ENCODE measurements at places on chromosomes 4 and X.
A peak's percentile ranks its signal among the peaks of the same experiment; 100 is the strongest.

- H3K27me3 ChIP-seq, result no peaks in the 10 kb centered on the region
- H3K4me3 ChIP-seq, result no peak overlapping the region
- no peak overlapping the region for H3K27ac ChIP-seq
- H3K36me3 ChIP-seq, result no peaks in the 10 kb centered on the region
Measured at GRCh38 chr4:80017125-80017854, 55.7 kb downstream of the ANTXR2 start.

DNA sequence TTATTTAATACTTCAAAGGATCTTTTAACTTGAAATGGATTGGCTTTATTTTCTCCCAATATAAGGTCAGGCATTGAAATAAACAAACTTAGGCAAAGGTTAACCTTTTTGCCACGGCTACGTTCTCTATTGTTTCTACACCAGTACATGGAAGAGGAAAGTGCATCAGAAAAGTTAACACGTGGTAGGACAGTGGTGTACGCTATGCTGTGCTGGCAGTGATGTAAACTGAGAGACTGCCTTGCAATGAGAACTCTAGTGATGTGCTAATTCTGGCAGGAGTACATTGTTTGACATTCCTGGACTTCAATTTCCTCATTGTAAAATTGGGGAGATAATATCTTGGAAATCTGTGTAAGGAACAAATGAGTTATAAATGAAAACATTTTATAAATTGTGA is 208.2 kb downstream of the TMA16 start:
- no peaks in the 10 kb centered on the region for H3K27me3 ChIP-seq
- H3K36me3 ChIP-seq, result no peaks in the 10 kb centered on the region
- H3K4me1 ChIP-seq, result peaks cover 64% of the 10 kb centered on the region
- no peak overlapping the region for H3K4me3 ChIP-seq

DNA sequence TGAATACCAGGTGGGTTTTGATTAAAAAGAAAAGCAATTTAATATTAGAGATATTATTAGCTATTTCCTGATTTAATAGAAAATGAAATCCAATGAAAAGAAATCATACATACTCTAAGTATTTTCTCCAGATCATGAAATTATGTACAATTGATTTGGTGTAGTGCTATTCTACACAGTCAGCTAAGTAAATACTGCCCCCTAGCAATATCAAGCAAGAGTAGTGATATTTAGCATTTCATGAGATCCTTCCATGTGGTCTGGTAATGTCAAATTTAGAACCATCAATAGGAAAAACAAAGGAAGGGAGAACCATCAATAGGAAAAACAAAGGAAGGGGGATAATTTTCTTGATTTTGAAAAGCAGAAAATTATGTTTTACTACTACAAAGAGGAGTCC is 114.6 kb downstream of the TBCK start:
- H3K4me3 ChIP-seq, result no peak overlapping the region
- H3K4me1 ChIP-seq, result peaks cover 5% of the 10 kb centered on the region
- DNase-seq, result peak; percentile 55
- no peak overlapping the region for H3K27ac ChIP-seq
- no peaks in the 10 kb centered on the region for H3K36me3 ChIP-seq

DNA sequence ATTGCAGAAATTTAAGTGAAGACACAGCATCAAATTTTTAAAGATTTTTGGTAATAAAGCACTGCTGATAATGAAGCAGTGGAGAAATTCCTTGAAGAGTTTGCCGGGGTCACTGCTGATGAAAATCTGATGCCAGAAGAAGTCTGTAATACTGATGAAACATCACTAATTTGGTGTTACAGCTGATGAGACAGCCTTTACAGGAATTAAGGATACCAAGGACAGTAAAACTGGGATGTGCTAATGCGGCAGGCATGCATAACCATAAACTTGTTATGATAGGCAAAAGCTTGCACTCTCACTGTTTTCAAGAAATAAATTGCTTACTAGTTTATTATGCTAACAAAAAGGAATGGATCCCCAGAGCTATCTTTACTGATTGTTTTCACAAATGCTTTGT is 52.9 kb upstream of the VEGFC start:
- H3K27me3 ChIP-seq, result peaks cover 12% of the 10 kb centered on the region
- H3K4me3 ChIP-seq, result no peak overlapping the region
- no peak overlapping the region for H3K27ac ChIP-seq
- H3K4me1 ChIP-seq, result peaks cover 6% of the 10 kb centered on the region

- H3K27ac ChIP-seq, result no peak overlapping the region
- no peaks in the 10 kb centered on the region for H3K36me3 ChIP-seq
- peaks cover 24% of the 10 kb centered on the region for H3K4me1 ChIP-seq
Measured at GRCh38 chr4:15674926-15675325, 6.7 kb upstream of the FAM200B start.

DNA sequence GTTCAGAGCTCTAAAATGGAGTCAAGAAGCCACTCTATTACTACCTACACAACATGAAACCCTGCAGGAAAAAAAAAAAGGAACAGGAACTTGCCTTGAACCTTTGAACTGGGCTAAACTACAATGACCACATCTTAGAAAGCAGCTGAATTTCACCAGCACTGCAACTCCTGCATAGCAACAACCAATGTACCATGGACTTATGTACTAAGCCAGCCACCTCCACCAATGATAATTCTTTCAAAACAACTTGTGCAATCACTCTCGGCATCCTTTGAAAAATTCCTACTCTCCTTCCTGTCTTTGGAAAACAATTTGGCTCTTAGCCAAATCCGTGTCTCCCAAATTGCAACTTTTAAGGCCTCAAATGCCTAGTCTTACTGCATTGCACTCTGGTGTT is 26.8 kb upstream of the FMR1 start:
- no peak overlapping the region for H3K4me3 ChIP-seq
- DNase-seq, result no peak
- H3K27me3 ChIP-seq, result no peaks in the 10 kb centered on the region
- no peaks in the 10 kb centered on the region for H3K36me3 ChIP-seq
- H3K4me1 ChIP-seq, result no peaks in the 10 kb centered on the region

DNA sequence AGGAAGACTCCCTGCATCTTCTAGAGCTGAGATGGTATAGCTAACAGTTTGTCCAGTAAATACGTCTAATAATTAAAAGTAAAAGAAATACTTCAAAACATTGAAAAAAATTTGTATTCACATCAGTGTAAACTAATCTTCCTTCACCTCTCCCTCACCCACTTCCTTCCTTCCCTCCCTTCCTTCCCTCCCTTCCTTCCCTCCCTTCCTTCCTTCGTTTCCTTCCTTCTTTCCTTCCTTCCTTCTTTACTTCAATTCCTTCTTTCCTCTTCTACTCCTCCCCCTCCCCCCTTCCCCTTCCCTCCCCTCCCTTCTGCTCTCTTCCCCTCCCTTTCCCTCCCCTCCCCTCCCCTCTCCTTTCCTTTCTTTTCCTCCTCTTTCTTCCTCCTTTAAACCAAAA is 103.7 kb downstream of the POU4F2 start:
- H3K4me3 ChIP-seq, result no peak overlapping the region
- no peaks in the 10 kb centered on the region for H3K27me3 ChIP-seq
- no peak for DNase-seq
- H3K36me3 ChIP-seq, result no peaks in the 10 kb centered on the region

DNA sequence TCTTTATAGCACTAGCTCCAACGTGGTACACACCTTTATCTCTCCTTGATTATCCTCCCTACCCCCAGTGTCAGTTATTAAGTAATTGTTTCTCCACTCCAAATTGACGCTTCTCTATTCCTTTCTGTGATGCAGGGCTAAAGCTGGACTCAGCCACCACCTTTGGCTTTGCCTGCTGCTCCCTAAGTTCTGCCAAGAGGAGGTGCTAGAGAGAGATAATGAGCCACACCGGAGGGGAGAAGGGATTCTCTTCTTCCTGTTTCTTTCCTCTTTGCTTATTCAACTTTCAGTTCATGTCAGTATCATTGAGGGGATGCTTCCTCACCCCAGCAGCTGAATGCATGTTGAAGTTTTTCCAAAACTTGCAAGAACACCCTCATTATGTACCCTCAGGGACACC is 176.5 kb downstream of the GBA3 start:
- H3K27me3 ChIP-seq, result no peaks in the 10 kb centered on the region
- no peak for DNase-seq
- no peak overlapping the region for H3K4me3 ChIP-seq
- H3K4me1 ChIP-seq, result no peaks in the 10 kb centered on the region

DNA sequence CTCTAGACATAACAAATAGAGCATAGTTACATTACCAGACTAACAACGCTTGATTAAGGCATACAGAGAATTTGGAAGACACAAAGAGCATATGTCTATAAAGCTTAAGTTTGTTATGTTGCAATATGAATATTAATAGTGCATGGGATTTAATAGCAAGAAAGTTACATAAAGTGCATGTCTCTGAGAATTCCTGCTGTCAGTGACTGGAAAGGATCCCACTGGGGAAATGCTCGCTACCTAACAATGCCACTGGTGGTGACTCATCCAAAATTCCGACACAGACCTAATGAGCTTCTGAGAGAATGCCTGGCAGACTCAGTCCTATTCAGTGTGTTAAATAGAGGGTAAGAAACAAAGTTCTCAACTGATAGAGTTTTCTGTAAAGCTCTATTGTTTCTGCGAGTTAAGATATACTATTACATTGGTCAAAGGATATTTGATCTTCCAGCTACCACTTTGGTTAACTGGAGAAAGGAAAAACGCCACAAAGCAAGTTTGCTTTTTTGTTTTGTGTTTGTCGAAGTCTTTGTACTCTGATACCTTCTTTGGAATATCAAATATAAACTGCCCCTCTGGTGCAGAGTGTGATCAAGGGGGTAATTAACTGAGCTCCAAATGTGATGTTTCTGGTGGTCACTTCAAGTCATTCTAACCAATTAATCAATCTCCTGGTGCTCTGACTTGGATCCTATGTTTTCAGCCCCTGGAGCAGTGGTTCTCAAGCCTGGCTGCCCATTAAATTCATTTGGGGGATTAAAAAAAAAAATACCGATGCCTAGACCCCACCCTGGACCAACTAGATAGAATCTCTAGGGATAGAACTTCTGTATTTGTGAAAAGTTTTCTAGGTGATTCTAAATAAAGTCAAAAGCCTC is 107.9 kb downstream of the PALLD start:
- H3K4me3 ChIP-seq, result peak overlapping the region; percentile 11
- H3K4me1 ChIP-seq, result peaks cover 71% of the 10 kb centered on the region
- peak; percentile 96 for DNase-seq
- no peaks in the 10 kb centered on the region for H3K36me3 ChIP-seq
- peak overlapping the region; percentile 79 for H3K27ac ChIP-seq

DNA sequence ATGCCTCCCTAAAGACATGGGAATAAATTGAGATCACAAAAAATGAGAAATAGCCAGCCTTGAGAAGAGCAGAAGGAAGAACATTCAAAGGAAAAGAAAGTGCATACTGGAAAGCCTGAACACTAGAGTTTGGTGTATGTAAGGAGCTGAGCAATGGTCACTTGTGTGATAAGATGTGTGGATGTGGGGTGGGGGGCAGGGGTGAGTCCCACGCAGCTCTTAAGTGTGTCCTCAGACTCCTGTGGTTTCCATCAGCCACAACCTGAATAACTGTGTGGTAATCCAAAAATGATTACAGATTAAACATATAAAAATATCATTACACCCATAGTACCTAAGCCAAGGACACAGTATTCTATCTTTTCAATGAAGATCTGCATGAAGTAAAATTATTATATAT is 59.9 kb downstream of the ELOVL6 start:
- H3K27ac ChIP-seq, result no peak overlapping the region
- no peak for DNase-seq
- no peak overlapping the region for H3K4me3 ChIP-seq
- H3K36me3 ChIP-seq, result no peaks in the 10 kb centered on the region

DNA sequence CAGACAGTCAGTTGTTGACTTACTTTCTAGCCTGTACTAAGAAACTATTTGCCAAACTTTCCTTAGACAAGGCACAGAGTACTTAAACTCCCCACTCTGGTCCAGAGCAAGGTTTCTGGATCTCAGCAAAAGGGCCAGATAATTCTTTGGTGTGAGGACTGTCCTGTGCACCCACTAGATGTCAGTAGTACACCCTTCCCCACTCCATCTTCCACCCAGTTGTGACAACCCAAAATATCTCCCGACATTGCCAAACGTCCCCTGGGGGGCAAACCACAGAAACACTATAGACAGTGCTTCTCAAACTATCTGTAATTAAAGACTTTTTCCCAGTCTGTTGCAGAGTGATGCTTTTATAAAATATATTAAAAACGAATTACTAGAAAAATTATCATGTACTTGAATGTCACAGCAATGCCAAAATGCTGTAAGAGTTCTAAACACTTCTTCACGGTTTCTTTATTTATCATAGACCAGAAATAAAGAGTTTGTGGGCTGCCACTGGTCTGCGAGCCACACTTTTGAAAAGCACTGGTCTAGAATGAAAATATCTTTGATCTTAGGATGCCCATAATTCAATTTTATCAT is 203.5 kb downstream of the PRDM5 start:
- no peaks in the 10 kb centered on the region for H3K27me3 ChIP-seq
- H3K36me3 ChIP-seq, result no peaks in the 10 kb centered on the region
- peak; percentile 62 for DNase-seq

DNA sequence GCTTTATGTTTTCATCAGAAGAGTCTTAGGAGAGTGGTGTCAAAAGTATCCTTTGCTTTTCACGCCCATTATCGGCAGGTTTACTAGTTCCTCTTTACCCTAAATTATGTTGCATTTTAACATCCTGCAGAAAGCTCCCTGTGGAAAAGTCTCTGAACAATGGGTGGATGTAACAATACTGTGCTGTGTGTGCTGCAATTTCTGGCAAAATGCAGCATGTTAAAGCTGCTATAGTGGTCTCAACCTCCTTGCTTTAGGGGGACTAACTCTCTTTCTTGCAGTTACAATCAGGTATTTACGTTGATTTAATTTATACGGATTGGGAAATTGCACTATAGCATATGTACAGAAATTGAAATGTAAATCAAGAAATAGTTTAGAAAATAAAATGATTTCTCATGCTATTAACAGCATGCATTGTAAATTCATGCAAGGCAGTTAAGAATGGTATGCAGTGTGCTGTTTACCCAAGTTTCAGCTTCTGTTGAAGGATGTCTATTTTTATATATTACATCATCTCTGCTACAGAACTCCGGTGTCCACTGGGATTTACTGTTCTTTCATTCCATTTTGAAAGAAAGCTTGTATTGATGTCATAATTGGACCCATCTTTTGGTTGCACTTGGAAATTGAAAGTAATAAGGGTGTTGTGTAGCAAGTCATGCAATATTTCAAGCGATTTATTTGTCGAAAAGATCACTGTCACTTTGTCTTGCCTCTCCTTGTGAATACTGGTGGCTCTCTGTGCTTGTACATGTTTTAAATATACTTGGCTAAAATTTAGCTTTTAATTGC is 145.7 kb downstream of the RAPGEF2 start:
- H3K27ac ChIP-seq, result peak overlapping the region; percentile 69
- peak; percentile 86 for DNase-seq
- H3K4me1 ChIP-seq, result peaks cover 38% of the 10 kb centered on the region
- H3K4me3 ChIP-seq, result peak overlapping the region; percentile 25
- H3K36me3 ChIP-seq, result no peaks in the 10 kb centered on the region

- H3K27me3 ChIP-seq, result no peaks in the 10 kb centered on the region
- no peak overlapping the region for H3K27ac ChIP-seq
- H3K4me1 ChIP-seq, result no peaks in the 10 kb centered on the region
- H3K4me3 ChIP-seq, result no peak overlapping the region
Measured at GRCh38 chr4:132284910-132285426, 864.1 kb upstream of the PCDH10 start.
